ENCODE measurements at places on chromosomes 12 and 14.

GRCh38 chr12:19689801-19690472, 250.6 kb downstream of the AEBP2 start:
- DNase-seq = no peak

- peak; percentile 12 for DNase-seq
Measured at GRCh38 chr14:91714805-91715204, 17.1 kb downstream of the CATSPERB start.

- DNase-seq = peak; percentile 23
Measured at GRCh38 chr12:46342562-46343033, 30.0 kb downstream of the SLC38A2 start.

DNA sequence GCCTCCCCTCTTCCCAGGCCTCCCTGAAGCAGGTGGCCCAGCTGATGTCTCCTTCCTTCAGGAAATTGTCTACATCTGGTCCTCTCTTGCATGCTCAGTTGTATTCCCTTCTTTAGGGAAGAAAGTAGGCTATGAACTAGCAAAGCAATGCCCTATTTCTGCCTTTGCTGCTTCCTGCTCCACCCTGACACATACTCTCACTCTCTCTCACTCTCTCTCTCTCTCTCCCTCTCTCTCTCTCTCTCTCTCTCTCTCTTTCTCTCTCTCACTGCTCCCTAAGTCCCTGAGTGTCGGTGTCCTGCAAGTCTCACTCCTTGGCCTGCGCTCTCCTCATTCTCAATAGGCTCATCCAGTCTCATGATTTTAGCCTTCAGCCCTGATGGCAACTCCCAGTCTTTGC, 19.4 kb upstream of the PARP11 start:
- DNase-seq = no peak

DNA sequence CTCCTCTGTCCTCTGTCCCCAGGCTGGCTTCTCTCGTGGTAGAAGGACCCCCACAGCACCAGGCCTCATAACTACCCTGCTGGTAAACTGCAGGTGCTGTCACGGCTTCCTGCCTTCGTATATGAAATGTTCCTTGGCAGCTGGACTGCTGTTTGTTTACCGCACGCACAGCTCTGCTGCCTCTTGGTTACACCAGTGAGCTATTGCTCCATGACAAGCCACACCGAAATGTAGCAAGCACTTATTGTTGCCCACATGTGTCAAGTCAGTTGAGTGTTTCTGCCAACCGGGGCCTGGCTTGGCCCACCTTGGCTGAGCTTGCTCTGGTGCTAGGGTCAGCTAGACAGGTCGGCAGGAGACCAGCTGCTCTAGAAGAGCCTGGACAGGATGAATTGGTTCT, 21.7 kb upstream of the TCL1B start:
- DNase-seq = no peak

DNA sequence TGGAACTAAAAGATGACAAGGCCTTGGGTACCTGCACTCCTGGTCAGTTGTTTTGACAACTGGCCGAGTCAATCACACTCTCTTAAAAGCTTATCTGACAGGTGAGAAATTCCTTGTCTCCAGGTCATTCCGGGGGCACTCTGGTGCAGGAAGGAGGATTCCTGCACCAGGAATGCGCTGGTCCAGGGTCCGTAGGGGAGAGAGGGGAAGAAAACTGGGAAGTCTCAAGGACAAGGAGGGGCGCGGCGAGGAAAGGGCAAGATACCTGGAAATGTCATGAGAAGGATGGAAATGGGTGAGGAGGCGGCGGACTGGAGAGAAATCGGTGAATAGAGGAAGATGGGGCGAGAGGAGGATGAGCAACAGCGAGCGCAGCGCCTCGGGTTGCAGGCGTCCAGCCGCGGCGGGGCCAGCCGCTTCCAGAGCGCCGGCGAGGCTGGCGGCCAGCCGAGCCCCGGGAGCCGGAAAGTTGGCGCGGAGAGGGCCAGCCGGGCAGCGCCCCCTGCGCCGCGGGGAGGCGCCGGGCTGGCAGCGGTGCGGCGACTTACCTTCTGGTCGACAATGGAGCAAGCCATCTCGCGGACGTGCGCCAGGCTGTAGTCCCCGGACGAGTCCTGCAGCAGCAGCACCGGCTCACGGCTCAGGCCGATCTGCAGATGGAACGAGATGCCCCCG, 809 bp downstream of the PRKD1 start:
- no peak for DNase-seq

DNA sequence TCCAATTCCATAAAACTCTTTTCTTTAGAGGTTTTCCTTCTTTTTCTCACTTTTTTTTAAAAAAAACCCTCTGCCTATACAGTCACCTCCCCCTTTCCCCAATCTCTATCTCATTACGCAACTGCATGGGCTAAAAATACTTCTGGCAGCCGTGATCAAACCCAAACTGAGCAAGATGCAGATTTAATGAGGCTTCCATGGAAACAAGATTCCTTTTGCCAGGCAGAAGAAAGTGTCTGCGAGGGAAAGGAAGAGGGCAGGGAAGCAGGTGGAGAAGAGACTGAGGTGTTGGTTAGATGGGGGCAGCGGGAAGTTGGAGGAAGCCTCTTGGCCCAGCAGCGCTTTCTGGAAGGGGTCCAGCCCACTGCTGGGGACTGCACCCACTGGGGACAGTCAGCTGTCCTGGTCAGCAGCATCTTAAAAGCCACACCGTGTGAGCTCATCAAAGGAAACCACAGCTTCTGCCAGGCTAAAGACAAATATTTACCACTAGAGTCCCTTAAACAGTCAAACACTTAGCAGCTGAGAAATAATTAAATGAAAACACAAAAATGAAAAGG, 90.4 kb downstream of the SLC8A3 start:
- no peak for DNase-seq

- DNase-seq = no peak
Measured at GRCh38 chr14:52690983-52691760, 4.2 kb downstream of the ERO1A start.

GRCh38 chr12:62805517-62805916, 129.4 kb downstream of the PPM1H start:
- DNase-seq = no peak

DNA sequence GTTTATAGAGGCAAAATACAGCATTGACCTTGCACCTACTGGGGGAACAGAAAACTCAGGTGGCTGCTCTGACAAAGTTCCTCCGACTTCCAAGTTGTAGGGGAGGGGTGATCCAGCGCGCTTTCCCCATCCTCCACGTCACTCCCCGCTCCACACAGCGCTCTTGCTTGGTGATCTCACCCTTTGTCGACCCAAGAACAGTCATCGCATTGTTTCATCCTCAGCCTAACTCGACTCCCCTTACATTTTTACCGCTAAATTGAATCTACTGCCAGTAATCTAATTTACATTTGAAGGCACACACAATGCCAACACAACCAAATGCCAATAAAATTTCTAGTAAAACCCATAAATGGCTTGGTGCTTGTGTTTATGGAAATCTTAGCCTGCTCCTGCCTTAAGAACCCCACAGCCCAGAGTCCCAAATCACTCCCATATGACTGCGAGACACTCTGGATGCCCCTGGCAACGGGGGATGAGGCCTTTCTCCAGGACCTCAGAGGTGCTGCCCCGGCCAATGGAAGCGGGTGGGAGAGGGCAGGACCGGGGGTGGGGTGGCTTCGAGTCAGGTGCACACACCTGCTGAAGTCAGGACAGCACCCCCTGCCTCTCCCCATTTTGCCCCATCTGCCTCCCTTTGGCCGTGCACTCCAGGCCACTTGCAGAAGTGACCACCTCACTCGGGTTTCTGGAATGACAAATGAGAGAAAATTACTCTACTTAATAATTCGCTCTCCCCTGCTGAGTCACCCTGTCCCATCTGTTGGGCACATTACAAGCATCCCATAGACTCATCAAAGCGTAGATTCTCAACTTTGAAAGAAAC, 98.2 kb upstream of the GSC start:
- no peak for DNase-seq

DNA sequence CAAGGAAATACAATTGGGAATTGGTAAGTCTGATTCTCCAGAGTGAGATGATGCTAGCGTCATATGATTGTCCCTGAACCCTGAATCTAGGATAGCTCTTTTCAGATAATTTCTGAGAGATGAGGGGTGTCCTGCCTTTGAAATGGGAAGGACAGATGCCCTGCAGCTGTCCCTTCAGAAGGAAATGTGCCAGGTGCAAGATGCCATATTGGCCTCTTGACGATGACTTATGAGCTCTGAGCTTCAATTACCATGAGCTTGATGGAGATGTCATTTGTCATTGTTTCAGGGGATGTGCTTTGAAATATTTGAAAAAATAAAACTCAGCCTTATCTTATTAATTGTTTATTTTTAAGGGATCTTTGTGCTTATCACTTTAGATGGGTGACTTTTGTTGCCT, 185.1 kb downstream of the DACT1 start:
- DNase-seq = no peak

All from activated naive CD4-positive, alpha-beta T cell treated with anti-CD3 and anti-CD28 coated beads, Interleukin-2, amount 50 U/mL, for 16 hours (primary cell).